ENCODE measurements at places on chromosomes 11 and 22.

DNA sequence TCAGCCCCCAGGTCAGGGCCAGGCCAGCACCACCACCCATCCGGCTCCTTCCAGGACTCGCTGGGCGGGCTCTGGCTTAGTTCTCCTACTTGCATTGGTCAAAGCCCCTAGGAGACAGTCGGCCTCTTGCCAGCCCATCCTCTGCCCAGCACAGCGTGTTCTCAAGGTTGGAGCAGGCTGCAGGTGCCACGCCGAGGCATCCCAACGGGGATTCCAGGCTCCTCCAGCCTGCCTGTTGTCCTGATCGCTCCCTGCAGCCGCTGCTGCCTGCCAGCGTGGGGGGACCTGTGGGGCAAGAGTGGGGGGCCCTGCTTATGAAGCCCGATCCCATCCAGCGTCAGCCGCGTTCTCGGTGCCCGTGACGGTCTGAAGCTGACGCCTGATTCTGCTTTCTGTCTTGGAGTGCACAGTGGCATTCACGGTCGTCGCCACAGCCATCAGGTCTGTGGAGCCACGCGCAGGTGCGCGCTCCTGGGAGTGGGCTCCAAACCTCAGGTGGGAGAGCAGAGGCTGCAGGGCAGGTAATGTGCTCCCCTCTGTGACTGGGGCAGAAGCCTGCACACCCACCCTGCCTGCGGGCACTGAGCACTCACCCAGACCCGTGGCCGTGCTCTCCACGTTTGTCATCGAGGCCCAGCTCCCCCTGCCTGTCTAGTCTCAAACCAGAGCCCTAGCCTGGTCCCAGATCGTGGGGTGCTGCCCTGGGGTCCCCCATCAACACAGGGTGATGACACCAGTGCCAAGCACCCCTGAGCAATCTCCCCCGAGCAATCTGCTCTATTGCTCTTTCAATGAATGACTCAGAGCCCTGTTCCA is 991.6 kb downstream of the BRD1 start:
- DNase-seq, result no peak

DNA sequence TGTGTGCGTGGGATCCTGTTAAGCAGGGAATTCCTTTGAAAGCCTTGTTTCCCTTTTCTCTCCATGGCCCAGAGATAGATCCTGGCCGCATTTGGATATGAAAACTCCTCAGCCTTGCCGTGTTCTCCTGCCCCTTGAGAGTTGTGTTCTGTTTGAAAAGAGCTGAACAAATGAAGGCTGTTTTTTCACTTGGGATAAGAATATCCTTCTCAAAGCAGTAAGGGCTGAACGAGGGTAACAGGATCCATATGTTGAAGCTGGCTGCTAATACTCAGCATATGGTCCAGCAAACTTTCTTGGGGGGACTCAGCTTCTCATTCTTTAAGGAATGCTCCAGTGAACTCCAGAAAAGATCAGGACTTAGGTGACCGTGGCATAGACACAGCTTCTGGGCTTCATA is 114.5 kb upstream of the TTC12 start:
- no peak for DNase-seq

GRCh38 chr11:11025087-11025486 is 167.2 kb upstream of the ZBED5 start:
- DNase-seq, result no peak

DNA sequence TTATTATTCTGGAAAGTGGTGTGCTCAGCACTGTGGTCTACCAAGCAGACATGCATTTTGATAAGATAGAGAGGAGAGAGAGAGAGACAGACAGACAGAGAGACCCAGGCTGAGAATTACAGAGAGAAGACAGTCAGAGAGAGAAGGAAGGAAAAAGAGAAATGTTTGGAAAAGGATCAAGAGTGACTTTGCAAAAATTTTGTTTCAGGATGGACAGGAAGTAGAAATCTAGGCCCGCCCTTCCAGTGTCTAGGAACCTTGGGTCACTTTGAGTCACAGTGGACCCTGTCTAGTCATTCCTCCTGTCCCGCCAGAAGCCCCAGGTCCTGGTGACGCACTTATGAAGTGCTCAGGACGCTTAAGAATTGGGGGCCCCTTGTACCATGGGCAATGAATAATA is 166.7 kb downstream of the ST3GAL4 start:
- no peak for DNase-seq

- peak; percentile 35 for DNase-seq
Observed at GRCh38 chr22:30968015-30968923, at the start of gene MORC2. MORC2 (minus strand) TSS chr22:30968774; CDS start chr22:30967889, 885 bp downstream.

DNA sequence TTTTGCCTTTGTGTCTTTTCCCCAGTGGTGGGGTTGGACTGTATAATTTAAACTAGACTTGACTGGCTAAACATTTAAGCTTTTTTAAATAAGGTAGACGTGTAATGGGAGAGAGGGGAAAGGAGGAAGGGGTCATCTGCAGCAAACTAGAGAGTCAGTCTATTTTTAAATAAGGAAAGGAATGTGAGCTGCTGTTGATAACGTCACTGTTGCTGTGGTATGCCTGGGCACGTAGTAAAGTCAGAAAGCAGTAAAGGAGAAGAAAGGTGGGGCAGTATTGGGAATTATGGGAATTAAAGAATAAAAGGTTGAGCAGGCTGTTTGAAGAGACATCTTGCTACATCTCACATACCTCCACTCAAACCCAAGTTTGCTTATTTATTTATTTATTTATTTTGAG is 80.4 kb upstream of the FSHB start:
- DNase-seq, result no peak

DNA sequence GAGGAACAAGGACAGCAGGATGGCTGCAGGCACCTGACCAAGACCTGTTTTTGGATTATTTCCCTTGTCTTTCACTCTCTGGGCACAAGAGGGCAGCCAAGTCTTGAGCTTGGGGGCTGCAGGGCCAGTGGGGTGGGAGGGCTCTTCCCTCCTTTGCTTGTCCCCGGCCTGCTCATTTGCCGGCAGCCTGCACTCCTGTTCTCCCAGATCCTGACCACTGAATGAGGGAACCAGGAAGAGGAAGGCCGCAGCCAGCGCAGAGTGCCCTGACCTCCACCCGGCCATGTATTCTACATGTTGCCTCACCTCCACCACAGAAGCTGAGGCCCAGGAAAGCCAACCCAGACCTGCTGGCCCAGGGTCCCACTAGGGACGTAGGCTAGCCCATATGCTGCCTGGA is 15.5 kb upstream of the NNMT start:
- DNase-seq, result no peak

GRCh38 chr11:88281317-88281712 is 56.2 kb downstream of the CTSC start:
- DNase-seq, result no peak

All from GM12892 (cell line).